ENCODE measurements at places on chromosomes 3 and 15. TPM values are rescaled to one million over a fixed set of nuclear protein-coding genes. Genes with fewer than 3 reads are reported as not detected.

Gene GOLGA8B
- polyA plus RNA-seq, result 33.8 TPM

Gene DUOXA2
- polyA plus RNA-seq, result not detected

Gene CCDC12
- 27.5 TPM for polyA plus RNA-seq

Gene HYAL3
- 15.6 TPM for polyA plus RNA-seq

Measured in keratinocyte (primary cell).